Retina (tissue), 1 donor: ENCODE measurements at places on chromosomes 1 and 21.

DNA sequence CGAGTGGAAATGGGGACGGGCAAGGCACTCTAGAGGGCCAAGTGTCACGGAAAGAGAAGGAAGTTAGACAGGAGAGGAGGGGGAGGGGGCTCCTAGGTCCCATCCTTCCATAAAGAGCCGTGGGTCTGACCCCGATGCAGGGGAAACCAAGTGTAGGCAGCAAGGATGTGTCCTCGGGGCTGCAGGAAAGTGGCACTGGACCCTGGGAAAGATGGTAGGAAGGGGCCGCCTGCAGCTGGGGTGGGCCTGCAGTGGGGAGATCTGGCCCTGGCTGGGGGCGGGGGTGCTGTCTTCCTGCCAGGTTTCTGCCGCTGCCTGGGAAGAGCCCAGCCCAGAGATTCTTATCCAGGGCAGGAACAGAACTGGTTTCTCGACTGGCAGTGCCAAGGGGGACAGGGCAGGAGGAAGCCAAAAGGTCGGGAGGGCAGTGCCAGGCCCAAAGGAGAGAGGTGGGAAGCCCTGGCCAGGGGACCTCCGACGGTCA is 12.9 kb downstream of the CRABP2 start:
- DNase-seq: no peak

GRCh38 chr1:229928767-229929166 is 138.3 kb upstream of the GALNT2 start:
- no peak for DNase-seq

- no peak for DNase-seq
Measured at GRCh38 chr1:210523830-210524229, 195.1 kb downstream of the HHAT start.

- no peak for DNase-seq
Measured at GRCh38 chr1:73824065-73824464, 373.9 kb downstream of the LRRIQ3 start.

DNA sequence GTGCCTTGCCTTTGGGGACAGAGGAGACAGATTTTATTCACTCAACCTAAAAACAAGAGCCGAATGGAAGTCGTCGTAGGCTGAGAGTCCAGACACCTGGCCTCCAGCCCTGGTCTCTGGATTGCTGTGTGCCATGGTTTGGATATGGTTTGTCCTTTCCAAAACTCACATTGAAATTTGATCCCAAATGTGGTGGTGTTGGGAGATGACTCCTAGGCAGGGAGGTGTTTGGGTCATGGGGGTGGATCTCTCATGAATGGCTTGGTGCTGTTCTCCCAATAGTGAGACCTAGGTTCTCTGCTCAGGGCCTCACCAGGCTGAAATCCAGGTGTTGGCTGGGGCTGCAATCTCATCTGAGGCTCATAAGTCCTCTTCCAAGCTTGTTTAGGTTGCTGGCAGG is 75.5 kb downstream of the FOXD2 start:
- no peak for DNase-seq

GRCh38 chr1:241846862-241847539 is 1.0 kb upstream of the EXO1 start:
- no peak for DNase-seq

GRCh38 chr1:5142389-5142788 is 488.0 kb downstream of the AJAP1 start:
- DNase-seq: no peak

GRCh38 chr1:6281511-6282402 is 20.9 kb upstream of the GPR153 start:
- DNase-seq: no peak

DNA sequence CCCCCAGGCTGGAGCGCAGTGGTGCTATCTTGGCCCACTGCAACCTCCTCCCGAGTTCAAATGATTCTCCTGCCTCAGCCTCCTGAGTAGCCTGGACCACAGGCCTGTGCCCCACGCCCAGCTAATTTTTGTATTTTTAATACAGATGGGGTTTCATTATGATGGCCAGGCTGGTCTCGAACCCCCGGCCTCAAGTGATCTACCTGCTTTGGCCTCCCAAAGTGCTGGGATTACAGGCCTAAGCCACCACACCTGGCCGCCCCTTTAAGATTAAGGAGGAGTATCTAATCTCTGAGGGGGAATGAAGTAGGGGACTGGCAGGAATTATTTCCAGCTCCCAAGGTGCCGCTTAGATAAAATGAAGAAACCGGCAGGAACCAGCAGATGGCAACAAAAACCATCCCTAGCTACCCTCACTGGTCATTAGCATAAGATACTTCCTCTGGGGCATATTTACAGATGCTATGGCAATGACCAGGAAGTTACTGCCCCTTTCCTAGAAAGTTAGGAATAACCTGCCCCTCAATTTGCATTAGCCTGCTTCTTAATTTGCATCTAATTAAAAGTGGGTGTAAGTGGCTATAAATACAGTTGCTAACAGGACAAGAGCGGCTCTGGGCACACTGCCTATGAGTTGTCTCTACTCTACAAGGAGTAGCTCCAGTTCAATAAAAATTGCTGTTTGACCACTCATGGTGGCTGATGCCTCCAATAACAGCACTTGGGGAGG is 7.1 kb upstream of the NSUN4 start:
- peak; percentile 13 for DNase-seq

DNA sequence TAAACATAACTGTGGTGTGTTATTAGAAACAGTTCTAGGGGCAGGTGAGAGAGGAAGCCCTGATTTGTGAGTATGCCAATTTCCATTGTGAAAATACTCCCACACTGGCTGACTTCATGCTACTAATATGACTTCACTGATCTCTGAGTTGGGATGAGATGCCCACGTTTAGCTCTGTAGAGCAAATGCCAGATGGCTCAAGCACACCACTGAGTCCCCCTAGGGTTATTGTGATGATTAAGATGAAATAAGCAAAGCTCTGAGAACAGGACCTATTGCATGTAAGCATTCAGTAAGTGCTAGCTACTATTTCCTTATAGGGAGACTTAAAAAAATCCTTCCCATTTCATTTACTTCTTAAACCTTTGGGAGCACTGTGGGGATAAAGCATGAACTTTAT is 117.6 kb downstream of the CENPF start:
- no peak for DNase-seq

DNA sequence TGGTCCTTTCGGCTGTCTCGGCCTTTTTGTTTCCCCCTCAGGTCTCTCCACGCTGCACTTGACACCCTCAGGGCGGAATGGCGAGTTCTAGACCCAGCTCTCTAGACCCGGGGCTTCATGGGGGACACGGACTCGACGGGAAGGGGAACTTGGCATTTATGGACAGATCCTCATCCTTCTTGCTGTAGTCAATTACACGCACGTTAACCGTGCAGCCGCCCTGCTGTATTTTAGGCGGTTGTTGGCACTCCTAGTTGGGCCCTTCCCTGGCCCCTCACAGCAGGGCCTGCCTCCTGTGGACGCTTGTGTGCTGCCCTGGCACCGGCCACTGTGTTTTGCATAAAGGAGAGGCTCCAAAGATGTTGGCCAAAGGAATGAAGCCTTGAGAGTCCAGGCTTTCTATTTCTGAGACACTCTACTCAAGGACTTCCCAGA is 558 bp upstream of the BTG3 start:
- DNase-seq: no peak

DNA sequence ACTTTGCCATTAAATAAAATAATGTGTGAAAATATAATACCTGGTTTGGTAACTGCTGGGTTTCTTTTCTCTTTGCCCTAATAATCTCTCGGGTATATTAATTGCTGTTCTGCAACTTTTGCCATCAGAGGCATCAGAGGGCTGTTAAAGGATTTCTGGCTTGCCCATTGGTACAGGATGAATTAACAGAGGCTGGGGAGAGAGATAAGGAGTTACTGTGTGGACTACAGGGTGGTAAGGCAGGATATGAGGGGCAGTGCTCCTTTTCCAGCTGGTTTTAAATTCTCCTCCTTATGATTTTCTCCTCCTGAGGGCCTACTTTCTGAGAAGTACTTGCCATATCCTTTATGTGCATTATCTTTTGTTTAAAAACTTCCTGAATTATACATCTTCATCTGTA is 48.3 kb downstream of the FGGY start:
- DNase-seq: no peak

DNA sequence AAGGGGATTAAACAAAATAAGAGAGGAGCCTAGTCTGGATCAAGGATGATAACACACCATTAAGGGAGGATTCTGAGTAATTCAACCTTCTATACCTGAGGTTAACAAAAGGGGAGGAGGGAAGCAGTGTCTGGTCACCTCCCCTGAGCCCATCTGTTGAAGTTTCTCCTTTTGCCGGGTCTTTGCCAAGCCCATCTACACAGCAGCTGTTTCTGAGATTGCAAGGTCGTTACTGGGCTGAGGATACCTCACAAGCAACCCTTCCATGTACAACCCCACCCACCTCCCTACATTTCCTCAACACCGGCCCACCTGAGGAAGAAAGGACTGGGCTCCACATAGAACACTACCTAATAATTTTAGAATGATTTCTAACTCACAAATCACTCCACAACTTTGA is 26.3 kb downstream of the LRRC52 start:
- no peak for DNase-seq

- no peak for DNase-seq
Measured at GRCh38 chr21:33972539-33972938, 56.9 kb upstream of the ATP5PO start.

DNA sequence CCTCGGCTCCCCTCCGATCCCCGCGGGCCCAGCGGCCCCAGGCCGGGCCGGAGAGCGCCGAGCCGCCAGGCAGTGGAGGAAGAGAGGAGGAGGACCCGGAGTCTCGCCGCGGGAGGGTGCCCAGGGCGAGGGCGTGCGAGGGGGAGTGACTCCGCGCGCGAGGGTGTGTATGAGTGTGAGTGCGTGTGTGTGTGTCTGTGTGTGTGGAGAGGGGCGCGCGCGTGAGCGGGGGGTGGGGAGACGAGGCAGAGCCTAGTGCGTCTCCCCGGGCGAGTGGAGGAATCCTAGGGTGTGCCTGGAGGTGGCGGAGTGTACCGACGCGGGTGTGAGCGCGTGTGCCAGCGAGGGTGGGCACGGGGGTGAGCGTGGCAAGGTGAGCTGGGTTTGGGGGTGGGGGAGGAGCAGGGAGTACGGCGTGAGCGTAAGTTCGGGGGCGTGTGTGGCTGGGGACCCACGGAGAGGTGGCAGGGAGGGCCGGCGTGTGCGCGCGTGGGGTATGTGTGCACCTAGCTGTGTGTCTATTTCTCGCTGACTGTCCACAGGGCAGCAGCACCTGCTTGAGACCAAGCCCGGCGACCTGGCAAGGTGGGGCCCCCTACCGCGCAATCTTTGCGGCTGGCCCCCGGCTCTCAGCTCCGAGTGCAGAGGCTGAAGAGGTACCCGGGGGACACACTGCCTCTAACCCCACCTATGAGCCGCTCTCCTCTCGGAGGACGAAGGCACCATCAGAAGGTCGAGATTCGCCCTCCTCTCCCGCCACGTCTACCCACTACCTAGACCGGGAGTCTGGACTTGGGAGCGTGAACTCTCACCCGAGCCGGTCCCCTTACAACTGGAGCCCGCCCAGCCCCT is 784 bp upstream of the KCND3 start:
- DNase-seq: peak; percentile 72

DNA sequence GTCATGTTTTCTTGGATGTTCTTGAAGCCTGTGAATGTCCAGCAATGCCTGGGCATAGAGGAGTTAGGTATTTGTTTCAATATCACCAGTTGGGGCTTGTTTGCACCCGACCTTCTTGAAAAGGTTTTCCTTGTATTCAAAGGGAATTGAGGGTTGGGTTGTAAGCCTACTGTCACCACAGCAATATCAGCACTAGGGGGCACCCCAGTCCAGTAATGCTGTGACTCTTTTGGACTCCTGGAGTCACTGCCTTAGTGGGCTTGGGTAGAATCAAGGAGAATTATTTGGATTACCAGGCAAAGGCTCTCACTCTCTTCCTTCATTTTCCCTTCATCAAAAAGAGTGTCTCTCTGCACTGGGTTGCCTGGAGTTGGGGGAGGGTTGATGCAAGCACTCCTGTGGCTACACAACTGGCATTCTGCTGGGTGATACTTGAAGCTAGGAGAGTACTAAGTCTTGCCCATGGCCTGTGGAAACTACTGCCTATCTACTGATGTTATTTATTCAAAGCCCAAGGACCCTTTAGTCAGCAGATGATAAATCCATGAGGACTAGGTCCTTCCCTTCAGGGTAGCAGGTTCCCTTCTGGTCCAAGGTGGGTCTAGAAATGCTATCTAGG is 34.5 kb downstream of the OR10R2 start:
- no peak for DNase-seq

GRCh38 chr1:198161718-198162090 is 4.9 kb downstream of the NEK7 start:
- no peak for DNase-seq

DNA sequence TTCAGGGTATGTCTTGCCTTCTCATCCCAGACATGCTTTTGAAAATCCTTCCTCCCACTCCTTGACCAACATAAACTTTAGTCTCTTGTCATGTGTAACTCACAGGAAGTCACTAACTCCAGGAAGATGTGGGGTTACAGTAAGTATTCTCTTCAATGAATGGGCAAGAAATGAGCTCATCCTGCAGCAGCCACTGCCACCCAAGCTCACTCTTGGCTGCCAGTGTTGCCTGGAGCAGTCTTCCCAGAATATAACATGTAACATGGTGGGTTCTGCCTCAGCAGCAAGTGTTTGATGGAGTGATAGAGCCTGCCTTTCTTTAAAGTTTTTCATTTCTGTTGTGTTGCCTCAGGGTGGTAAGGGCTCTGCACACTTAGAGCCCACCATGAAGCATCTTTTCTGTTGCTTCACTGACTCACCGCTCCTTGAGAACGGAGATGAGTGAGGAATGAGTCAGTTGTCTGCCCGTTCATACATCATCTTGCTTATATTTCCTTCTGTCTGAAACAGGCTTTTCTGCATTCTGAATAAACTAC is 187.0 kb downstream of the TPR start:
- DNase-seq: no peak

DNA sequence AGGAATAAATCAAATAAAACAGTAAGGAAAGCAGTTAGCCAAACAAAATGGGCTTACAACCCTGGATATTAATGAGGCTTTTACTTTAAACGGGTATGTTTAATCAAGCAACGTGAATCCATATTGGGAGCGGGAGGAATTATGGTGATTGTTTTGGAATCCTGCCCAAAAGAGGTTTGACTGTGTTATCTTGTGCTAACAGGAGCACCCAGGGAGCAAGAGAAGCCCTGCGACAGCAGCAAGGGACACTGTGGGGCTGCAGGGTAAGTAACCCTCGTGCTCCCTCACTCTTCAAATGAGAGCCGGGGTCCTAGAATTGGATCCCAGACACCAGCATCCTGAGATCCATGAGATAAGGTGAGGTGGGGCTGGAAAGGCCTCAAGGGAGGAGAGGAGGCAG is 72.6 kb upstream of the PGBD5 start:
- no peak for DNase-seq

DNA sequence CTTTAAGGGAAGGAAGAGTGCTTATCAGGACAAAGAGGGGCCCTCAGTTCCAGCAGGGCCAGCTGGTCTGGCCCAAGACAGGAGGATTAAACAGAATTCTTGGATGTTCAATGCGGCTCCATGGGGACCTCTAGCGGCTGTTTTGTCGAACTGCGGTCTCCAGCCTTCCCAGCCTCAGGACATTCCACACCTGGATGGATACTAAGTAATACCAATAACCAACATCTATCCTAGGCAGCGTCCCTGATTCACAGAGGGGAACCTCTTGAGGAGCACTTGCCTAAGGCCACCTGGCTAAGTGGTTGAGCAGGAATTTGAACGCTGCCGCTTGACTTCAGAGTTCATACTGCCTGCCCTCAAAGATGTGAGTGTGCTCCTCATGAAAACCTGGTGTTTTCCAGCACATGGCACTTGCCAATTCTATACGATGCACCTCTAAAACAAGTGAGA is 15.5 kb upstream of the CD247 start:
- DNase-seq: peak; percentile 90
